ENCODE measurements at places on chromosomes 11 and 22.

DNA sequence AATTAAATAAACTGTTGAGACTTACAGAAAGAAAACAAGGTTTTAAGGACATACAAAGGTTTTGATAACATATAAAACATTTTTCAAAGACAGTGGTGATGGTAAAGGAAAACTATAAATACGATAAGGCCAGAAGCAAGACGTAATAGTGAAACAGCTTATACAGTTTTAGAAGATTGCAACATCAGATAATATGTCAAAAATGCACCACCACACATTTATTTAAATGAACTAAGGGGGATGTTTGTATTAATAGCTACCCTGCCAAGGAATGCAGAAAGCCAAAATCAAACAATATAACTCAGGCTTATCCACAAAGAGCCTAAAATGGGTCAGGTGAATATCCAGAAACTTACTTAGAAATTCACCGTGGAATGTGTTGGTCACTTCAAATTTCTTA lies 981.6 kb upstream of the FAT3 start:
- no peak for DNase-seq

DNA sequence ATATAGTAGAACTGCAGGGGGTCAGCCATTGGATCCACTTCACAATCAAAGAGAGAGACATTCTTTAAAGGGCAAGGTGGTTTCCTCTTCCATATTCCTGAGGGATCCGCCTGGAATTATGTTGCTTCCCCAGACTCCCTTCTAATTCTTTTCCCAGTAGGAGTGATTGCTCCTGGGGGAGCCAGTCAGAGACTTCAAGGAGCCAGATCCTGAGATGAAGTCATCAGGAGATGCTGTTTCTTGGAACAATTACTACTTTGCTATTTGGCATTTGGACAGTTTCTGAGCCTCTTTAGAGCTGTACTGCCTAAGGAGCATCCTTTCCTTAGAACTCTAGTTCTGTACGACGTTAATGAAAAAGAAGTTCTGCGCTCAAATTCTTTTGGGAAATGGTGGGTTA lies 1.9 kb upstream of the OR9Q2 start:
- no peak for DNase-seq

DNA sequence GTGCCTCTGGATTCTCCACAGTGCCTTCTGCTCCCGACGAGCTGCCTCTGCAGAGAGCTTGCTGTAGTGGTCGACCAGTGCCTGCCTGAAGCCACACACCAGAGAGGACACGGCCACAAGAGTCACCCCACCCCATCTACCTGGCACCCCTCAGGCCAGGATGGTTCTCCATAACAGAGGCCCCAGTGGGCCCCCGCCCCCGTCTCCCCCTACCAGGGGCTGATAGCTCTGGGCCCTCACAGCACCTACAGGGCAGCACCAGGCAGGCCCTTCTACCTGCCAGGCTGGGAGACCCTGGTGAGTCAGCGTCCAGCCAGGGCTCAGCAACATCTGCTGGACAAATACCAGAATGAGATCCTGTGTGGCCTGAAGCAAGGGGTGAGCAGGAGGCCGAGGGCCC lies 21.7 kb downstream of the SELENOO start:
- no peak for DNase-seq

DNA sequence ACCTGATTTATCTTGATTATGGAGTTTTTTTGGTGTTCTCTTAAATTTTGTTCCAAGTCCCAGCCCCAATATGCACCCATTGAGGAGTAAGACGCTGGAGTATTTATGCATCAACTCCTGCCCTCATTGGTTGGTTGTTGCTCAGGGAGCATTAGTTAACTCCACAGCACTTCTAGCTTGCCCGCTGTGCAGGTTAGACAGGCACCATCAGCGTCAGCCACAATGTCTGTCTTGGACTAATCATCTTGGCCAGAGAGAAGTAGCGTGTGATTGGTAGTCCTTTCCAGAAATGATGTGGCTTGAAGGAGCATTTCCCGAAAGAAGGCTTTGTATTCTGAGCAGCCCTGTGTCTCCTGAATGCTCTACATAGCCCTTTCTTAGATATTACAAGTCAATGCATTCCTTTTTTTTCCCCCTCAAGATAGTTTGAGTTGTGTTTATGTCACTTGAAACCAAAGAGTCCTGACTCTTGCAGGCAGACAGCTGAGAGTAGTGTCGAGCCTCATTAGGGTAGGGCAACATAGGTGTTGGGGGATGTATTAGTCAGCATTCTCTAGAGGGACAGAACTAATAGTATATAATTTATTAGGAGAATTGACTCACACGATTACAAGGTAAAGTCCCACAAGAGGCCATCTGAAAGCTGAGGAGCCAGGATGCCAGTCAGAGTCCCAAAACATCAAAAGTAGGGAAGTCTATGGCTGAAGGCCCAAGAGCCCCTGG lies 94.6 kb upstream of the RCN1 start:
- no peak for DNase-seq

GRCh38 chr11:93348930-93349329 lies 18.4 kb downstream of the DEUP1 start:
- no peak for DNase-seq

DNA sequence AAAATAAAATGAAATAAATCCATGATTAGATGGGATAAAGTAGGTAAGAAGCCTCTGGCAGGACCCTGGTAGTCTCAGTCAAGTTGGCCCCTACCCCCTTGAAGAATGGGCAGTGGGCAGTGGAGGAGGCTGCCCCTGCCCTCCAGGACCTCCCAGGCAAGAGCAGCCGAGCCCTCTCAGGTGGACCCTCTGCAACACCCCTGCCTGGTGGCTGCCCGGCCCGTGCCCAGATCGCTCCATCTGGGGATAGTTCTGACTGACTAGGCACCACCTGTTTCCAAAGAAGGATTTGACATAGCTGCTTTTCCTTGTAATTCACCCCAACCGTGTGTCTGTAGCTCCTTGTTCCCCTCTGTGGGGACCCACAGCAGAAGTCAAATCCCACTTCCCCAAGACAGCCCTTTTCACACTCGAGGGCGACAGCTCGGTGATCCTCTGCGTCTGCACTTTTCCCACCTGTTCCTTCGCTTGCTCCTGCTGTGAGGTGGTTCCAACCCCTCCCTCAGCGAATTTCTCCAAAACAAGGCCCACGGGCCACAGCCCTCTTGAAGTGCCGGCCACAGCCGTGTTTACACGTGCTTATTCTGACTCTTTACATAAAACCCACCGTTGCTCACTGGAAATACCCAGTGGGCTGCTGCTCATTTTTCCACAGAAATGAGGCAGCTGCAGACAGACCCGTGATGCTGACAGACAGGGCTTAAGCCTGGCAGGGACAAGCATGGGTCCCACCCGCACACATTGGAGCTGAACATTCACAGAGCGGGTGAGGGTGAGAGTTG lies 5.5 kb upstream of the TMPRSS13 start:
- DNase-seq: no peak

DNA sequence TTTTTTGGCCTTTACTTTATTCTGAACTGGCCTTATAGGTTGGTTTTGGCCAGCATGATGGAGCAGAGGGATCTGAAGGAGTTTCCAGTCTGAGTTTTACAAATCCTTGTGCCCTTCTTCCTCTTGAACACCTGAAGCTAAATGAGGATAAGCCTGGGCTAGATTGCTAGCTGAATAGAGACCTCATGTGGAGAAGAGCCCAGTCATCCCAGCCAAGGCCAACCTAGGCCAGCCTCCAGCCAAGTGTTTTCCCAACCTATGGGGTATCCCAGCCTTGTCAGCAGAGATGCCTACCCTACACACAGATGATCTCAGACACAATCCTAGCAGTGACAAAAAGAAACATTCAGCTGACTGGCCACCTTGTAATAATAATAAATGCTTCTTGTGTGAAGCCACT lies 966 bp upstream of the CASP12 start:
- no peak for DNase-seq

DNA sequence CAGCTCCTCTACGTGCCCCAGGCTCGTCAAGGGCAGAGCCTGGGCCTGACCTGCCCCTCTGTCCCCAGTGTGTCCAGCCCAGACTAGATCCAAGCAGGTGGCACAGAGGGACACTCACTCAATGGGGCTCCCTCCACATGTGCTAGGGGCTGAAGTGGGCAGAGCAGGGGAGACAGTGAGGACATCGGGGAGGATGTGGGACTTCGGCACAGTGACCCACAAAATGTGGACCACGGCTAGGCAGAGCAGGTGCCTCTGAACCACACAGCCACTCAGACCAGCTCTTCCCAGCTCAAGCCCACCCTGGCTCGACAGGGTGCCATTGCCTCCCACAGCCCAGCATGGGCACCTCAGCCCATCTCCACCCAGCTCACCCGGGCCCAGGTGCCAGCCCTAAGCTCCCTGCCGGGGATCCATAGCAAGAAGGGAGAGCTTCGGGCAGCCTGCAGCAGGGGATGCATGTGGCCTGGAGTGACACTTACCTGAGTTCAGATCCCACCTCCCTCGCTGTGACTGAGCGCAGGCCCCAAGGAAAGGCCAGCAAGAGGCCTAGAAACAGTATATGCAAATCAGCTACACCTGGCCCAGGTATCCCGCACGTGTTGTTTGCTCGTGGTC lies 46.9 kb upstream of the RTL6 start:
- DNase-seq: no peak

- DNase-seq: peak; percentile 78
These were observed 4.3 kb upstream of the BAIAP2L2 start for GRCh38 chr22:38114484-38115398.

GRCh38 chr11:66363805-66364535 lies 7.6 kb downstream of the SLC29A2 start:
- peak; percentile 76 for DNase-seq
